ENCODE measurements at places on chromosomes 4 and X. TPM values are rescaled to one million over a fixed set of nuclear protein-coding genes. Genes with fewer than 3 reads are reported as not detected.

Gene GAGE13
- not detected for polyA plus RNA-seq

Gene GPAT3
- polyA plus RNA-seq: 2.1 TPM

Gene SSX1
- not detected for polyA plus RNA-seq

Gene CLGN
- 0.10 TPM for polyA plus RNA-seq

Gene NAP1L3
- polyA plus RNA-seq: 0.68 TPM

Gene DCAF4L1
- under 0.01 TPM for polyA plus RNA-seq

Gene SLC2A9
- 2.0 TPM for polyA plus RNA-seq

Gene CMC4
- 12.6 TPM for polyA plus RNA-seq

Gene DUSP21
- not detected for polyA plus RNA-seq

Gene SUPT20HL2
- not detected for polyA plus RNA-seq

Gene FRG1
- 46.6 TPM for polyA plus RNA-seq

Gene MAGEA12
- polyA plus RNA-seq: not detected

Gene GLRA3
- not detected for polyA plus RNA-seq

Gene ATOH1
- 0.11 TPM for polyA plus RNA-seq
